ENCODE measurements at places on chromosomes 13 and 19.

DNA sequence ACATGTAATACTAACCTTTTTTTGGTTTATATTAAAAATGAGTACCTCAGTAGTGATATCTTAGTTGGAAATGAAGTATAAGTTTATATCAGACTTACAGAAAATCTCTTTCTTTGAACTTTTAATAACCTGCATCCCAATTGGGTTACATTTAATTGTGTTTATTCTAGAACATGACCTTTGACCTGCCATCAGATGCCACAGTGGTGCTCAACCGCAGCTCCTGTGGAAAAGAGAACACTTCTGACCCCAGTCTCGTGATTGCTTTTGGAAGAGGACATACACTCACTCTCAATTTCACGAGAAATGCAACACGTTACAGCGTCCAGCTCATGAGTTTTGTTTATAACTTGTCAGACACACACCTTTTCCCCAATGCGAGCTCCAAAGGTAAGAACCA is 12.4 kb downstream of the LAMP1 start:
- DNase-seq: no peak

GRCh38 chr13:31909864-31910551 is 121.6 kb upstream of the FRY start:
- no peak for DNase-seq

GRCh38 chr13:45950386-45951000 is 98.9 kb upstream of the SIAH3 start:
- DNase-seq: no peak

GRCh38 chr13:21517576-21517975 is 58.5 kb upstream of the ZDHHC20 start:
- DNase-seq: no peak

DNA sequence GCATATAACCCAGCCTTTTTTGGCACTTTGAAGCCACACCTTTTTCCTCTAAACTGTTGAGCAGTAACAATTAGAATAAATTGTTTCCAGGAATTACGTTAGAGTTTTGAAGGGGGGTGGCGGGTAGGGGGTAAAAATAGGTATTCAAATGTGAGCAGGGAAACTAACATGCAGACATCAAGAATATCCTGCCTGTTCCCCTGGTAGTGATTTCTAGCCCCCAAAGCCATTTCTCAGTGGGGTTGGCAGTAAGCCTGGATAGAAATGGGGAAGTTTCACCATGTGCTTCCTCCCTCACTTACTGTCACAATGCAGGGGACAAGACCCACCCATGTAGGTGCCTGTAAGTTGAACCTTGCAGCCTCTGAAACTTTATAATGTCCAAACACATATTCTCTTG is 3.8 kb downstream of the DOCK9 start:
- no peak for DNase-seq

- no peak for DNase-seq
Measured at GRCh38 chr19:7540761-7541474, 5.4 kb downstream of the PNPLA6 start.

DNA sequence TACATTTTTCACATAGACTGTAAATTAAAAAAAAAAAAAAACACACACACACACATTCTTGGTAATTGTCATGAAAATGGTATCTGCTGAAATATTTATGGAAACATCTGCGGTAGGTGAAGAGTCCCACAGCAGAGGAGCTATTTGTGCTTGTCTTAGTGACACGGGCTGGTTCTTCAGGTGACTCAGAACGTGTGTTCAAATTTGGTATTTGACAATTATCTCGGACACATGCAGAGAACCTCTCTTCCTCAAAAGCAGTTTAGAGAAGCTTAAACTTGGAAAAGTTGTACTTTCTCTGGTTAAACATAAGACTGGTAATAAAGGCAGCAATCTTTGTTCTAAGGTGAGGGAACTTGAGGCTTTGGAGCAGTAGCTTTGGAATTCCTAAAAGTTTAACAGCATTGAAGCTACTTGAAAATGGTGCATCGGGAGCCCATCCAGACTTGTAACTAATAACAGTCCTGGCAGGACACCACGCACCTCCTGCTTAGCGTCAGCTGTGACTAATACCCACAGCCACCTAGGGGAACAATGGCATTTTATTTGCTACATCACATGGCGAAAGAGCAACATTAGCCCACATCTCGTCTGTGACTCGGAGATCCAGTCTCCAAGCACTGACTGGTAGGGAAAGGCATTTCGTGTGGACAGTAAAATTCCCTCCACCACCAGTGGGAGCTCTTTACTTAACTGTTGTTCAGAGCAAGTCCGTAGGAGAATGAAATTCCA is 1505.1 kb upstream of the SLC10A2 start:
- DNase-seq: no peak

GRCh38 chr13:97015661-97016350 is 21.5 kb upstream of the OXGR1 start:
- DNase-seq: no peak

DNA sequence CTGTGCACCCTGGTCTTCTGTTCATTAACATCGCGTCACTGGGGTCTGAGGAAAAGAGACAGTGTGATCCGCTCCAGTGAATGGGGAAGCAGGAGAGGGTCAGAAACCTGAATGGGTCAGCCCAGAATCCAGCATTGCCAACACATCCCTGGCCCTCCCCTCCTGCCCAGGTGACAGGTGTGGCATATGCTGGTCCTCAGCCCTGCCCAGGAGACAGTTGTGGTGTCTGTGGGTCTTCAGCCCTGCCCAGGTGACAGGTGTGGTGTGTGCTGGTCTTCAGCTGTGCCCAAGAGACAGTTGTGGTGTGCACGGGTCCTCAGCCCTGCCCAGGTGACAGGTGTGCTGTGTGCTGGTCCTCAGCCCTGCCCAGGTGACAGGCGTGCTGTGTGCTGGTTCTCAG is 8.0 kb downstream of the TFDP1 start:
- no peak for DNase-seq

- no peak for DNase-seq
Measured at GRCh38 chr13:44951184-44951583, 38.1 kb downstream of the NUFIP1 start.

- DNase-seq: no peak
Measured at GRCh38 chr19:27966390-27966816, 1246.5 kb downstream of the UQCRFS1 start.

DNA sequence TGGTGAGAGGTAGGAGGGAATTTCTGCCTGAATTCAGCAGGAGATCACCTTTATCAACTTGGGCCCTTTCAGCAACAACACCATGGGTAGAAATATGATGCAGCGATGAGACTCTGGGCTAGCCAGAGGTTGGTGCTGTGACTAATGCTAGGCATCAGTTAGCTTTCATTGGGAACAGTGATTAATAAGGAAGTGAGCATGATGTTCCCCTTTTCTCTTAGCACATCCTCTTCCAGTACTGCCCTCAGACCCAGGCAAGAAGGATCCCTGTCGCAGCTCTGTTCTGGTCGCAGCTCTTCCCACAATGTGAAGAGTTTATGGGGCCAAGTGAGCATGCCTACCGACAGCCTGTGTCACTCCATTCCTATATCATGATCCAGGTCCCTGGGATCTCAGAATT is 100.5 kb downstream of the FLT1 start:
- no peak for DNase-seq

DNA sequence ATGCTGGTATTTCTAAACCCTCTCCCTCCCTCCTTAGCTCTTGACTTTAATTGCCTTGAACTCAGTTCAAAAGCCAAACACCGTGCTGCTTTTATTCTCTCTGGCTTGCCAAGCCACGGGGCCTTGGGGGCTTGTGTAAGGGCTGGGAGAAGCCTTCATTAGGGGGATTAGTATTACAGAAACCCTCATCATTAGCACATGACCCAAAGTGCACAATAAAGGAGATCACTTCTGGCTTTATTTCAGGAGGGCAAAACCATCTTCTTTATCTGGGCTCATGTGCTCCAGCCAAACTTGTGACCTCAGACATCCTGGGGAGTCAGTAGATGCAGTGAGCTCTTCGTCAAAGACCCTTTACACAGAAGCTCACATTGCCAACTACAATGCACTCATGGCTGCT is at the start of gene DCT:
DCT (minus strand) TSS at position 67 of the 400 bp plus-strand sequence. CDS start 427 bp downstream, outside the sequence.
- no peak for DNase-seq

DNA sequence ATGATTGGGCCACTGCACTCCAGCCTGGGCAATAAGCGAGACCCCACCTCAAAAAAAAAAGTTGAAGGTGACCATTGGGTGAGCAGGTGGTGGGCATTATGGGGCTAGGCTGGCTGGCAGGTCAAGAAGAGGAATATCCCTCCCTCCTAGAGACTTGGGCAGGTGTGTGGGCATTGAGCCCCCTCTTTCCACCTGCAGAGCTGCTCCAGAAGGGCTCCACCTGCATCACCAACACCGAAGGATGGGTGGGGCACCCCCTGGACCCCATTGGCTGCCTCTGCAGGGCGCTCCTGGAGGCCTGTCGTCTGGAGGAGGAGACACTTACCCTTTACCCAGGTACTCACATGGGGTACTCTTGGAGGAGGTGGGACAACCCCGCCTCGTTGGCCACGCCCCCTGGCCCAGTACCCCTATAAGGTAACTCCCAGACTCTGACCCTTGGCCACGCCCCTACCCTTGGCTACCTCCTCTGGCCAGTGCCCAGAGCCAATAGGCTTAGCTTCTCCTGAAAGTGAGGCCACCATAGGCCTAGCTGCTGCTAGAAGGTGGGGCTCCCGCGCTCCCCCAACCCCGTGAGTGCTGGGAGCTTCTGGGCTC is 21.9 kb downstream of the ZSWIM4 start:
- DNase-seq: no peak

- no peak for DNase-seq
Measured at GRCh38 chr13:64740493-64740892, 2489.6 kb downstream of the PCDH9 start.

DNA sequence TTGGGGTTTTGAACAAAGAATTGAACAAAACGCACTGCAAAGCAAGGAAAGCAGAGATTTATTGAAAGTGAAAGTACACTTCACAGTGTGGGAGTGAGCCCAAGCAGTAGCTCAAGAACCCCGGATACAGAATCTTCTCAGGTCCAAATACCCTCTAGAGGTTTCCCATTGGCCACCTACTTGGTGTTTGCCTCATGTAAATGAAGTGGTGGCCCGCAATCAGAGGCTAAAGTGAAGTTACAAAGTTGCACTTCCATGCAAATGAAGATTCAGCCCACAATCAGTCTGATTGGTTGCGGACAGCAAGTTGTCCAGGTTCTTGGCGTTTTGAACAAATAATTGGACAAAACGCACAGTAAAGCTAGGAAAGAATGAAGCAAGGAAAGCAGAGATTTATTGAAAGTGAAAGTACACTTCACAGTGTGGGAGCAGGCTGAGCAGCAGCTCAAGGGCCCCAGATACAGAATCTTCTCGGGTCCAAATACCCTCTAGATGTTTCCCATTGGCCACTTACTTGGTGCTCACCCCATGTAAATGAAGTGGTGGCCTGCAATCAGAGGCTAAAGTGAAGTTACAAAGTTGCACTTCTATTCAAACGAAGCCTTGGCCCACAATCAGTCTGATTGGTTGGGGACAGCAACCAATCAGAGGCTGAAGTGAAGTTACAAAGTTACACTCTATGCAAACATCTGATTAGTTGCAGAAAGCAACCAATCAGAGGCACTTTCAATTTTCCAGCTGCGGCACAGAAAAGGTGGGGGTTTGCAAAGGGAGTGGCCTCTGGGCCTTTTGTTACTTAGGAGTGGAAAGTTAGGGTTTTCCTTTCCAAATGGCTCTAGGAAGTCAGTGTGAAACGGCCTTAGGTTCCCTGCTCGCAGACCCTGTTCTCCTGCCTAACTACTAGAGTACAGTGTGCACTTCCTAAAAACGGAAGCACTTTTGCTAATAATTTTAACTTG is 4.8 kb upstream of the TM9SF2 start:
- DNase-seq: no peak

GRCh38 chr13:44207476-44207875 is 166.1 kb upstream of the SERP2 start:
- no peak for DNase-seq

- no peak for DNase-seq
Measured at GRCh38 chr13:42607546-42607945, 33.6 kb downstream of the TNFSF11 start.

DNA sequence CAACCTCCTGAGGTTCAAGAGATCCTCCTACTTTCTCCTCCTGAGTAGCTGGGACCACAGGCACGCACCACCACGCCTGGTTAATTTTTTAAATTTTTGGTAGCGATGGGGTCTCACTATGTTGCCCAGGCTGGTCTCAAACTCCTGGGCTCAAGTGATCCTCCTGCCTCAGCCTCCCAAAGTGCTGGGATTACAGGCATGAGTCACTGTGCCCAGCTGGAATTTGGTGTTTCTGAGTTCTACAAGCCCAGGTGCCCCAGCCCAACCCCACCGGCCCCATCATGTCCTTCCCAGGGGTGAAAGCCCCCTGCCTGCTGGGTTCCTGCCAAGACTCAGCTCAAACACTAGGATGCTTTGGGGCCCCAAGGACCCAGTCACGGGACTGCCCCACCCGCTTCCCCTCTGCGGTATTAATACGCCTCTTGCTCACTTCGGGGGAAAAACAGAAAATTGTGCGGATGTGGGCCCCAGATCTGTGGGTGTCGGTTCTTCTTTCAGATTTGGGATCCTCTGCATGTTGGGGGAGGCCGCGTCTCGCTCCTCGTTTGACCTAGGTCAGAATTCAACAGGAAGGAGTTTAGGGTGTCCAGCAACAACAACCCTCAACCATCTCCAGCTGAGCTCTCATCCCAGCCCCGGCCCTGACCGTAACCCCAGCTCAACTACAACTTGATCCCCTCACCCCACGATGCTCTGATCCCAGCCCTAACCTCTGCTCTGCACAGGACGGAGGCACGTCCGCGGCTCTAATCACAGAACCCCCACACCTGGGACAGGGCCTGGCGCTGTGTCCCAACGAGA is 3.7 kb upstream of the FCER2 start:
- no peak for DNase-seq

DNA sequence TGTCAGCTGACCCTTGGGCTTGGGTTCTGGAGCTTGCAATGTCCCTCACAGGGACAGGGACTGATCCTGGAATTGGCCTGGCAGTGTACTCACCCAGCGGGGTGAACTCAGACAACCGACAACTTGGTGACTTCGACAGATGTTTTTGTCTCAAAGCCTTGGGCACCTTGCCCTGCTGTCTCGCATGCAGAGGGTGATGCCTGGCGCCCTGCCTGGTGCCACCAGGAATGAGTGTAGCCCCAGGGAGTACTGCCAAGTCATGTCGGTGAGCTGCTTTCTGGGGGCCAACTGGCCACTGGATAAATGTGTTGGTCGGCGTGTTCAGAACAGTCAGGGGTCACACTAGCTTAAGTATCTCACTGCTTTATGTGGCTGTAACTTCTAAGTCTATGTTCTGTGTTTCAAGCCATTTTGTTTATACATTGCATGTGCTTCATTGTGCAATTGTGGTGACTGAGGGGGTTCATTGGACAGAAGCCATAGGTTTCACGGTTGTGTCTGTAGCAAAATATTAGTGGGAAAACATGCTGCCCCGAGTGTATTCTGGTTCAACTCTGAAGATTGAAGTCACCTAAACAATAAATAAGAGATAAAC is 96.3 kb upstream of the TNFSF11 start:
- no peak for DNase-seq

GRCh38 chr19:36449059-36449670 is 30.7 kb upstream of the ZFP82 start:
- DNase-seq: no peak

- no peak for DNase-seq
Measured at GRCh38 chr13:110921695-110922094, 6.8 kb upstream of the ANKRD10 start.

DNA sequence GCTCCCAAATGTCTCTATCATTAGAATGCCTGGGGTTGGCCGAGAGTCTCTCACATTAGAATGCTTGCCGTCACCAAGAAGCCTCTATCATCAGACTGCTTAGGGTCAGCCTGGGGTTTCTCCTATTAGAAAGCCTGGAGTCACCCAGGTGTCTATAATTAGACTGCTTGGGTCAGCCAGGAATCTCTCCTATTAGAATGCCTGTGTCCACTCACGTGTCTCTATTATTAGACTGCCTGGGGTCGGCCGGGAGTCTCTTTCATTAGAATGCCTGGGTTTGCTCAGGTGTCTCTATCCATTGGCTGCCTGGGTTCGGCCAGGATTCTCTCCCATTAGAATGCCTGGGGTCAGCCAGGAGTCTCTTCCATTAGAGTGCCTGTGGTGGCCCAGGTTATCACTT is 1453.1 kb downstream of the UQCRFS1 start:
- no peak for DNase-seq

All from omental fat pad (tissue), 4 donors.